Iris pigment epithelial cell (primary cell): ENCODE measurements at places on chromosomes 1 and 21.
A peak's percentile ranks its signal among the peaks of the same experiment; 100 is the strongest.

DNA sequence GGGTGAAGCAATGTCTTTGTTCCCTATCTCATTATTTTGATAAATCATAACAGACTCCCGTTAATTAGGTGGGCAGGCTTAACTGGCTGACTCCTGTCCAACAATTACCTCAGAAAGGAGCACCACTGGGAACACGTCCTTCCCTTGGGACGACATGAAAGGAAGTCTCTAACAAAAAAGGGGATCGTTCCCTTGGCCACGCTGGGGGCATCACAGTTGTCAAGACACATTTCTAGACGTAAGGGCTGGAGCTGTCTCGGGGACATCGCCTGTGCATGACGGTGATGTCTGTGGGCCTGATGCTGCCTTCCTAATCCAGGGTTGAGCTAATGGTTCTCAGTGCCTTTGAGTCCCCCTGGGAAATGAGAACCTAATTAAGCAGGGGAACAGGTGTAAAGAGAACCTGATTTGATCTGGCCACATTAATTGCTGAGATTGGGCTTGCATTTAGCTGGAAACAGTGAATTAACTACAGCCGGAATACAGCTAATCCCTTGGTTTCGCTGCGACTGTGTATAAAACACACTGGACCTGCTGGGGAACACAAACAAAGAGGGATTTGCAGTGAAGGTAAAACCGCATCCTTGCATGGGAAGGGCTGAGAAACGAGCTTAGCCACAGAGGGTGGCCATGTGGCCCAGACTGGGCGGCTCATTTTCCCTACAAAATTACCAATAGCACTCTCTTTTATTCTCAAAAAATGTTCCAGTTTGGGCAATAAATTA is 111.8 kb downstream of the MRPS6 start:
- no peak for DNase-seq

DNA sequence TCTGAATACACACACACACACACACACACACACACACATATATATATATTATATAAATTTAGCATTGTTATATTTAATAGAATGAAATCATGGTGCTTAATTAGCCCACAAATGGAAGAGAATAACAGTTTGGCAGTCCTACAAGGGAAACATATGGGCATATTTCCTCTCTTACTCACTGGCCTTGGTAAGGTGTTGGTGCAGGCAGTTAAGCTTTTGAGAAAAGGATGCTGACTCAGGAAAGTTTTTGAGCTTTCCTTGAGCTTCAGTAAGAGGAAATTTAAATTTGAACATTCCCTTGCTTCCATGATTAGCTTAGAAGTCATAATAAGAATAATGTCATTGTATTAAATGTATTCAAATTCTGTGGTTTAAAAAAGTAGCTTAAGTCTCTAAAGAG is 37.0 kb upstream of the B3GALT5 start:
- peak; percentile 28 for DNase-seq

DNA sequence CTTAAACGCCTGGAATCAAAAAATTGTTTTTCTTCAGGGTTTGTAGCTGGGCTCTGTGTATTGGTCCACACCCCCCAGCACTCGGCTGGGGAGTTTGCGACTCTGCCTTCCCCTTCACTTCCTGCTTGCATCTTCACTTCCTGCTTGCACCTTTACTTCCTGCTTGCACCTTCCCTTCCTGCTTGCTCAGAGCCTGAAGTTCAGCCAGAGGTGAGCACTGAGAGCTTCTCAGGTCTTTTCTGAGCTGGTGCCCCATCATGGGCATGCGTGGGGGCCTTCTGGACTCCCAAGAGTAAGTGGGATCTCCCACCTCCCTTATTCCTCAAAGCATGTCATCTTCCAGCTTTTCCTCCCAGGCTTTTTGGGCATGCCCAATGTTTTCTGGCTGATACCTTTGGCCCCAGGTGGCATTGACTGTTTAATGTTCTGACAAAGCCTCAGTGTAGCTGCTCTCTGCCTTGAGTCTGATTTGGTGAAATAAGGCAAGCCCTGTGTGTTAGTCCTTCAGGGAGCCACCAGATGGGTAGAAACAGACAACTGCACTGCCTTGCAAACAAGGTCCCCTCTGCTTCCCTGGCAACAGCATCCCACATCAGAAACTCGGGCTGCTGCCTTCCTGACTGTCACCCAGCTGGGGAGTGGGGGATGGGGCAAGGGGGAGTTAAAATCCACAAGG is 3.5 kb downstream of the KRTAP10-2 start:
- DNase-seq, result no peak

DNA sequence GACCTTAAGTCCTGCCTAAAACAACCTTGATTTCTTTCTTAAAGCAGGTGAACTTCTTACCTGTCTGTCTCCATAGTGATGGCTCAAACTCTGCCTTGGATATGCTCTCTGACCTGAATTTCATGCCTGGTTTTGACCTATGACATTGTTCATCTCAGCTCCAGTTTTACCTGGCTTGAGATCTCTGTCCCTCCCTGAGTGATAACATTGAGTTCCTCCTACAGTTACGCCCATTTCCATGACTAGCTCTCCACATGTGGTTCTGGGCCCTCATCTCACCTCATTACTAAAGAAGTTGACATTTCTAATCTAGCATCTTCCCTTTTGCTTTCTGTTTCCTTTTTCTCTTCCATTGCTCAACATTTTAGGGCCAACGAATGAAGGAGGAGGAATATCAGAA is 233.1 kb downstream of the HHIPL2 start:
- DNase-seq, result no peak

GRCh38 chr1:240582953-240583352 is 29.0 kb downstream of the GREM2 start:
- no peak for DNase-seq
